Activated CD4-positive, alpha-beta T cell treated with anti-CD3 and anti-CD28 coated beads for 36 hours (primary cell): ENCODE measurements at places on chromosomes 1 and 21. TPM values are rescaled to one million over a fixed set of nuclear protein-coding genes. Genes with fewer than 3 reads are reported as not detected.

DNA sequence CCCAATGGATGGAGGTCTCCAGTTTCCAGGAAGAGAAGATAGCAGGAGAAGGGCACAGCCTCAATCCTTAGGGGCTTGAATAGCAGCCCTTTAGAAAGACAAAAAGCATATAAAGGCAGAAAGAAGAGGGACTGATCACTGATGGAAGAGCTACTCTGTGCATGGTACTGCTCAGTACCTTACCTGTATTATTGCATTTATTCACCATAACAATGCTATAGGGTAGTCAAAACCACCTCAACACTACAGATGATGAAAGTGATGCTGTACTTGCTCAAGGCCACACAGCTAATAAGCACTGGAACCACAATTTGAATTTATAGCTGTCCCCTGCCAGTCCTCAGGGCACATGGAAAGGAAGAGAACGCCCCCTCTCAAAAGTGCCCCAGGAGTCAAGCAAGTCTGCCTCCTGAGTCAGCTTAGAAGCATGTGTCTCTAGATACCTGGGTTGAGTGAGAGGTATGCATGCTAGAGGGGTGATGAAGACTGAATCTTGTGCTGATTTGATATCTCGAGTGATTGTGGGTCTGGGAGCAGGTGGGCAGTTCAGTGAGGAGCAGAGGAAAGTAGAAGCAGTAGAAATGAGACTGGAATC, 13.6 kb downstream of the DDAH1 start:
- no peak for DNase-seq

Gene RGS8
- total RNA-seq = not detected

GRCh38 chr21:37737996-37738395, 178.3 kb downstream of the KCNJ6 start:
- no peak for DNase-seq

DNA sequence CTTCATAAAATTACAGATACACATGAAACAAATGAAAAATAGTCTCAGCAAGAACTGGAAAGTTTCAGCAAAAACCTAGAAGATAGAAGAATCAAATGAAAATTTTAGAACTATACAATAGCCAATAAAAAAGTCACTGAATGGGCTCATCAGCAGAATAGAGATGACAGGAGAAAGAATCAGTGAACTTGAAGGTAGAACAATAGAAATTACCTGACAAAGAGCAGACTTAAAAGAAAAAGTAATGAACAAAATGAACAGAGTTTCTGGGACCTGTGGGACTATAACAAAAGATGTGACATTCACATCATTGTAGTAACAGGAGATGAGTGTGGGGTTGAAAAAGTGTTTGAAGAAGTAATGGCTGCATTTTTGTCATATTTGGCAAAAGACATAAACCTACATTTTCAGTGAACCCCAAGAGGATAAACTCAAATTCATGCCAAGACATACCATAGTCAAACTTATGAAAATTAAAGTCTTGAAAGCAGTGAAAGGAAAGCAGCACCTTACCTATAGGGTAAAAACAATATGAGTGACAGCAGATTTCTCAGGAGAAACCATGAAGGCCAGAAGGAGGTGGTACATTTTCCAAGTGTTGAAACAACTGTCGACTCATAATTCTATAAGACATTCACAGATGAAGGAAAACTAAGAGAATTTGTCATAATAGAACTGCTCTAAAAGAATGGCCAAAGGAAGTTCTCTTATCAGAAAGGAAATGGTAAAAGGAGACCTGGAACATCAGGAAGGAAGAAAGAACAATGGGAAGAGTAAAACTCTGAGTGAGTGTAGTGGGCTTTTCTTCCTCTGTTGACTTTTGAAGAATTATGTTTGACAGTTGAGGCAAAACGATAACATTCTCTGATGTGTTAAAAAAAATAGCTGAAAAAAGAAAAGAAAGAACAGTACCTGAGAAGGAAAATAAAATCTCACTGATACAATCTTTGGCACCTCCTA, 23.5 kb downstream of the NTPCR start:
- DNase-seq = no peak

GRCh38 chr1:6245086-6245868, 1.3 kb downstream of the HES3 start:
- DNase-seq = peak; percentile 90

Gene HSPB7
- not detected for total RNA-seq

Gene DIRAS3
- total RNA-seq = not detected

Gene ACTL8
- total RNA-seq = 0.09 TPM

- DNase-seq = no peak
Measured at GRCh38 chr21:37419228-37419906, 52.8 kb downstream of the DYRK1A start.

DNA sequence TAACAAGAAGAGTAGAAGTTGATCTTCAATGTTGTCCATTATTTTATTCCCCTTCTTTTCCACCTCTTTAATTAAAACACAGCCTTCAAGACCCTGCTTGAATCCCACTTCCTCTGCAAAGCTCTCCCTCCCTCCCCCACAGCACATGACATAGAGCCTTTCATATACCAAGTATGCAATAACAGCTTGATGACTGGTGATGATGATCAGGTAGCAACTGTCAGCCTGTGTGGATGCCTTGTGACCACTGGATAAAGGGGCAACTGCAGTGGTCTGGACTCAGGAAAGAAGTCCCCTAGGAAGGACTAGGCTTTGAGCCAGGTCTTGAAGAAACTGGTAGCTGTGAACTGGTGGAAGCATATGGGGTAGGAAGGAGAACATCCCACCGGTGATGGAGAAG, 53.8 kb upstream of the PRDX6 start:
- DNase-seq = no peak

Gene SPATA21
- total RNA-seq = not detected

Gene C1orf94
- total RNA-seq = not detected

DNA sequence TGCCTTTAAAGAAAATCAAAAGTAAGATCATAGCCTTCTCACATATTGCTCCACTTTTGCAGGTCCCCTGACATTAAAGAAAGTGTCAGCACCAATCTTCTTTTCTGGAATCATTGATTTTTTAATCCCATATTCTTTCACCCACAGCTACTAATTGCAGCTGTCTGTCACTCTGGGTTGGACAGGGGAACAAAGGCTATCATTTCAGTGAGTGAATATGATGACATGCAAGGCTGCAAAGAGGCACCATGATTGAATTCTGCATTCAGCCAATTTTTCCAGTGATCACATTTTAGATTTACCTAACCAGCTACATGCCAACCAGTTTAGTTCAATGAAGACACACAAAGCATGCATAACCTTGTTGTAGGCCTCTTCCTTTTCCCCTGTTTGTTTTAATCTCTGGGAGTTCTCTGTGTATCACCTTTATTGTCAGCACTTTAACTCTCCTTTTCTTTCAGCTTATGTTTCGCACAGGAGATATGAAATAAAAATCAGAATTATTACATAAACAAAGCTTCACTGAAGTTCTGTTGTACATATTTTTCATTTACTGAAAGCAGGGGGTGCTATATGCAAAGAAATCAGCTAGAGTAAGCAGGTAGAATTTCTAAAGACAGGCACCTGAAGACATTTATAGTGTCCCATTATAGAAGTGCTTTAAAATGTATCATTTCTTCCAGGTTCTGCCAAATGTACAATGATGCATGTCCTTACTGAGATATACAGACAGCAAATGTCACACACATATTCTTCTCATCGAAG, 584.8 kb downstream of the PLA2G4A start:
- no peak for DNase-seq

DNA sequence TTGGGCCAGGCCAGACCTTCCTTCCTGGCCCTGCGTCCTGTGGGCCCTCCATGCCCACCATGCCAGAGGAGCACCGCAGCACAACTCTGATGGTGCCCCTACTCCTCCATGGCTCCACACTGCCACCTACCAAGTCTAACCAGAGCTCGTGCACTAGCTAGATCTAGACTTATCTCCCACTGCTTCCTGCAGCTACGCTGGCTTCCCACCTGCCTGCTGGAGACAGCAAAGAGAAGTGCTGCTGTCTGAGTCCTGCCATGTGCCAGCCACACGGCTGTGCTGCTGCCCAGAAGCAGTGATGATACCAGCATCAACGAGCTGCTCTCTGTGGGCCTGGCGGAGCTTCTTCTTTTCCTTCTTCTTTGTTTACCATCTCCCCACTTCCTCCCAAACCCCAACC, 4.5 kb downstream of the GUCA2B start:
- peak; percentile 38 for DNase-seq

GRCh38 chr1:18883636-18884418, 18.5 kb downstream of the ALDH4A1 start:
- DNase-seq = peak; percentile 85

DNA sequence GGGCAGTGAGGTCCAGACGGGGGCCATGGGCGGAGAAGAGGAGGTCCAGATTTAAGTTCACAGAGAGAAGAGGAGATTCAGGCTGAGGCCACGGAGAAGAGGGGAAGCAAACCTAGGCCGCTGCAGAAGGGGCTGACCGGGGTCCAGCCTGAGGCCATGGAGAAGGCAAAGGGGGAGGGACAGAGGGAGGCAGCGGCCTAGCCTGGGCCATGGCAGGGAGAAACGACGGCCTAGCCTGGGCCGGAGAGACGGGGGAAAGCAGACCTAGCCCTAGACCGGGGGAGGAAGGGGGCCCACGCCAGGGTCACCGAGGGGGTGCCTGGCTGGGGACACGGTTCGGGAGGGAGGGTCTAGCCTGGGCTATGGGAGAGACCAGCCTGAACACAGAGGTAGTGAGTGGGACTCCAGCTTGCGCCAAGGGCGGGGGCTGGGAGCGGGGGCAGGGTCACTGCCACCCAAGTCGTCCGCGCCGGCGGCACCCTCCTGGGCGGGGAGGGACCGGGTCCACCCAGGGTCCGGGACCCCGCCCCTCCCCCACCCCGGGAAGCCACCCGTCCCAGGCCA, 459 bp downstream of the CAPZB start:
- no peak for DNase-seq

GRCh38 chr1:113125517-113125916, 52.5 kb downstream of the LRIG2 start:
- no peak for DNase-seq

- no peak for DNase-seq
Measured at GRCh38 chr1:36922071-36922470, 112.2 kb downstream of the GRIK3 start.

DNA sequence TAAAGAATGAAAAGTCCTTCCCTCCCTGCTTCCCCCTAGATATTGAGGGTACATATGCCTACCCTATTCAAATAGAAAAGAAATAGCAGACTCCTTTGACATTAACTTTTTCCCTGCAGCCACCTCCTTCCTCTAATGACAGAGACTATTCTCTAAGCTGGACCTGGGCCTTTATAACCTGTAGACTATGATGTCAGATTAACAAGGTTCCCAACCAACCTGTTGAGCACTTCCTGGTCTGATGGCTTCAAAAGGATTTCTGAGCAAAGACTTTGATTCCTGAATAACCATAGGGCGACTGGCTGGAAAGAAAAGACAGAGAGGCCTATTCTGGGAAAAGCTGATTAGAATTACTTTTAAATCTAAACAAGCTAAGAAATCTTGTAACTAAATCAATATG, 18.4 kb upstream of the C1orf216 start:
- no peak for DNase-seq

- DNase-seq = no peak
Measured at GRCh38 chr1:171716616-171717015, 25.2 kb downstream of the VAMP4 start.

Gene LCE1D
- total RNA-seq = not detected

Gene KMO
- total RNA-seq = 0.33 TPM

Gene WDR47
- total RNA-seq = 7.6 TPM

DNA sequence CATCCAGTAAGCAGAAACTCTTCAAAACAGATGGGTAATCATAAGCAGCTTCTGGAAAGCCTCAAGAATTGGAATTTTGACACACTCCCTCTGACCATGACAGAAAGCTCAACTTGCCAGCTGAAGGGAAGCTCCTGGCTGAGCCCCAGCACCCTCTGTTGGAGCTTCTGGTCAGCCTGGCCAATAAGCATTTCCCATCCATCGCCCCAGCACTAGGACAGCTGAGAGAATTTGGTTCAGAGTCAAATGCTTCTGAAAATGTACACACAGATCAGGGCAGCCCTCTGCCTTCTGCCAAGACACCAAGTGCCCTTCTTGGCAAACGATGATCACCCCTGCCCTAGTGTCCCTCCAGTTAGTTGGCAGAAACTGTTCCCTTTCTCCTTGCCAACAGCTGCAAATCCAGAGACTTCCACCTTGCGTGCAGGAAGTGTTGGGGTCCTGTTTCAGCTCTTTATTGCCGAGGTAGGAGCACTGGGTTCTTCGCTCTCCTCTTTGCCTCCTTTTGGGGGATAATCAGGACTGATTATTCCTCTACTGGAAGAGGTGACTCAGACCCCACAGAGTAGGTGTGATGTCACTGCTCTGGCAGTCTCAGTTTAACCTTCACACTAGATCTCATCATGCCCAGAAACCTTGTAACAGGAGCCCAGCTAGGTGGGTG, 11.9 kb downstream of the PIGV start:
- peak; percentile 48 for DNase-seq

Gene C1QB
- total RNA-seq = not detected

DNA sequence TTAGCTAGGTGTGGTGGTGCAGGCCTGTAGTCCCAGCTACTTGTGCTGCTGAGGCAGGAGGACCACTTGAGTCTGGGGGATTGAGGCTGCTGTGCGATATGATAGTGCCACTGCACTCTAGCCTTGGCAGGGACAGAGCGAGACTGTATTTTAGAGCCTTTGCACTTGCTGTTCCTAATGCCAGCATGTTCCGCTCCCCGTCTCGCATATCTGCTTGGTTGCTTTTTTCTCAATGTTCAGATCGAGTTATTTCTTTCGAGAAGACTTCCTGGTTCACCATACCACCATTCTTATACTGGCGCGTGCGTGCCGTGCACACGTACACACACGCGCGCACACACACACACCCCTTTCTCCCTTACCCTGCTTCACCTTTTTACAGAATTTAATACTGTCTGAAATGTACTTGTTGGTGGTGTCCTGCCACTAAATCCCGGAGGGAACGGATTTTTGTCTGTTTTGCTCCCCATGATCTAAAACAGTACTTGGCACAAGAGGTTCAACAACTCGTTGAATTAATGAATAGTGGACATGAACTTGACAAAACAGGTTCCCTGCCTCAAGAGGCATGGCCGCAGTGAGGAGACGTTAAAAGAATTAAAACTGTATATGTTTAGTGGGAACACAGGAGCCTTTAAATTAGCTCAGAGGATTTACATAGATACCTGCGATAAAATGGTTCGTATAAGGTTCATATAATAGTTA, 1.1 kb upstream of the RPRD2 start:
- peak; percentile 10 for DNase-seq

DNA sequence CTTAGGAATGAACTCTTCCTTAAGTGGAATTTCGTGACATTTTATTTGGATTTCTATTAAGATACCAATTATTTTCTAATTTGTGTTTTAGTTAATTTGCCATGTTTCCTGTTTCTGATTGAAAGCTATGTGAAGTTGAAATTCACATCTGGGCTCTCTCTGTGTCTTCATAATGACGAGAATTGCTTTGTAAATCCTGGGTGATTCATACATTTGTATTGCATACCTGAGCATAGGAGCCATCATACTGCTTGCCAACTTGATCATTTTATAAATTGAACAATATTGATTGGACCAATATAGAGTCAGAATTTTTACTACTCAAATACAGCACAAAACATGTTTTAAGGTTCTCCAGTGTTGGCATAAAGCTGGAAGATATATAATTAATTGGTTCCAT, 817.9 kb downstream of the BRINP3 start:
- DNase-seq = no peak

- DNase-seq = no peak
Measured at GRCh38 chr1:209485167-209485566, 98.3 kb upstream of the CAMK1G start.

Gene SELL
- 262 TPM for total RNA-seq

GRCh38 chr1:113396585-113396984, 6.3 kb downstream of the MAGI3 start:
- DNase-seq = no peak
